ENCODE measurements at places on chromosomes 6 and 20.
A peak's percentile ranks its signal among the peaks of the same experiment; 100 is the strongest.

DNA sequence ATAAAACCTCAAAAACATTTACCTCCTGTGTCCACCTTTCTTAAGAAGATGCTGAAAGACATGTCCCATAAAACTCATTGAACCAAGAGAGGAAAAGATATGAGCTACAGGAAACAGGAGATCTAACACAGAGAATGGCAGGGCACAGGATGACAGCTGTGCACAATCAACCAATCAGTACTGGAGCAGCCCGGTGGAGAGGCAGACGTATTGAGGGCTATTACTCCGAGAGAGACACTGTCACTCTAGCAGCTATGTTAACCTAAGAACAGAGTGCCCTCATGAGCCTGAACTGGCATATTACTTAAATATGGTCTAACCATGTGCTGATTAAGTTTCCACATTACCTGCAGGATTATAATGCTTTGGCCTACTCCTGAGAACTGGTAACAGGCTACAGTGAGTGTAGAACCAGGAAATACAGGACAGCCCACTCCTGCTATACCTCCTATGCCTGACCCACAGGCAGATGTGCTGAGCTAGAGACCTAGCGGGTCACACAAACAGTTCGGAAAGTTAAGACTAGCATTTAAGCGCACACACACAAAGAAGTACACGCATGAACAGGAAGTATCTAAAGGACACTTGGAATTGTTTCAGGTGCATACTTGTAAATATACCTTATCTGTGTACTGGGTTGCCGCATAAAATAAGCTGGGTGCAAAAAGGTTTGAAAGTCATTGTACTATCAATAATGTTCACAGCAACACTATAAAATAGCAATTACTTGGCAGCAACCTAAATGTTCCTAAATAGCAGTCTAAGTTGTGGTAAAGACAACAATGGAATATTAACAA is 199.3 kb upstream of the SHLD1 start:
- DNase-seq, result no peak

- DNase-seq, result no peak
Observed at GRCh38 chr6:10395171-10395703, 19.6 kb downstream of the TFAP2A start.

DNA sequence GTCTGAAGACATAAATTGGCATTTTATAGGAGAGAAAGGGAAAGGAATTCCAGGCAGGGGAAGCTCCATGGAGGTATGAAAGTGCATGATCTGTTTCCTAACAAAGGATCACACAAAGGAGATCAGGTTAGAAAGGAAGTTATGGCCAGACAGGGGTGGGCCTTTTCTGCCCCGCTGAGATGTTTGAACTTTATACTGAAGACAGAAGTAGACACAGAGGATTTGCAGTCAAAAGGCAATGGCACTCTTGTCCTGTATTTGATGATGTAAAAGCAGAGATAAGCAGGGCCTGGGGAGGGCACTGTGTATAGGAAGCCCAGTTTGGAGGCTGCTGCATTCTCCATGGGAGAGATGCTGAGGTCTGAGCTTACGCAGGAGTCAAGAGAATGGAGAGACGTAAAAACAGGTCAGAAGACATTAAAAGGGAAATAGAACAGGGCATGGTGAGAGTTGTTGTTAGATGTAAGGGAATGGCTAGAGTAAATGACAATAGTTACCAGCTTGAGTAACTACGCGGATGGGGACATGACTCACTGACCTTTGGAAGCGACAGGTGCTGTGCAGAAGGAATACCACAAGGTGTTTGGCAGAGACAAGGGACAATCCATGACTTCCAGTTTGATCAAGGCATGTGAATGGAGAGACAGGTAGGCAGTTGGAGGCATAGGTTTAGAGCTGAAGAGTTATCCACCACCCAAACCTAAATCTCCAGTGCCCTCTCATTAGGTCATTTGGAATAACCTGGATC is 190.6 kb upstream of the SASH1 start:
- DNase-seq, result no peak

- DNase-seq, result peak; percentile 7
Observed at GRCh38 chr20:24100370-24101011, 111.9 kb upstream of the GGTLC1 start.

DNA sequence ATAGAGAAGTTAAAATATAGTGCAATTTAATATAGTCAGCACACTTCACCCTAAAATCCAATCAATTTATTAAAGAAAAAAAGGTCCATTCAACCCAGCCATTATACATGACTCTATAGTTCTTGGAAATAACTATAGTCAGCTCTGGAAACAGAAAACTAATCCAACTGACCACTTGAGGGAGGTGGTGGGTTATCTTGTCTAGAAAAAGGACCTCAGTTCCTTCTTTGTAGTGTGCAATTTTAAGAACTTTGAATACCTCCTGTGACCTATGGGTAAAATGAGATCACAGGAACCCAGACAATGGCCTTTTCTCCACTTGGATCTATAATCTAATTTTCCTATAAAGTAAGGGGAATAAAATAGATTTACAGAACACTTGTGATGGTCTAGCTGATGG is 163.6 kb upstream of the CENPW start:
- DNase-seq, result no peak

GRCh38 chr6:119671105-119671504 is 321.5 kb upstream of the MAN1A1 start:
- no peak for DNase-seq

GRCh38 chr6:92043777-92044176 is 1375.6 kb downstream of the EPHA7 start:
- no peak for DNase-seq

Measured in H4 (cell line).